ENCODE measurements at places on chromosomes 7 and 10.
A peak's percentile ranks its signal among the peaks of the same experiment; 100 is the strongest.

GRCh38 chr10:116899626-116900025, 50.3 kb downstream of the ENO4 start:
- DNase-seq: no peak

GRCh38 chr10:986881-987619, 1.2 kb upstream of the GTPBP4 start:
- no peak for DNase-seq

- DNase-seq: no peak
Measured at GRCh38 chr7:36734731-36735130, 10.4 kb upstream of the AOAH start.

DNA sequence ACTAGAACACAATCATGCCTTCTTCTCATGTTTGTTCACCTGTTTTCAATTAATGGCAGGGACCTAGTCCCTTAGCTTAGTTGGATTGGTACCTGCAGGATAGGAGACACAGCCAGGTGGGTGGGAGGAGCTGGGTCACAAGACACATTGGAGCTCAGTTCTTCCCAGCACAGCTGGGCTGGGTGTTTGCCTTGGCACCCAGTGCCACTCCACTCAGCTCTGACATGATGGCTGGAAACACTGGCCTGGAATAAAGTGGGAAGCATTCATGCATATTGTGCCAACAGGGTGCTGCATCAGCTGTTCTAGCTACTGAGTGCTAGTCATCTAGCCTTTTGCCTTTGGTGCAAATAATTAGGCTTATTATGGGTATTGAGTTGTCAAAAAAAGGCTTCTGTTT, 226.1 kb downstream of the PTEN start:
- DNase-seq: peak; percentile 67

GRCh38 chr10:74113546-74113945, 37.1 kb downstream of the AP3M1 start:
- DNase-seq: no peak

DNA sequence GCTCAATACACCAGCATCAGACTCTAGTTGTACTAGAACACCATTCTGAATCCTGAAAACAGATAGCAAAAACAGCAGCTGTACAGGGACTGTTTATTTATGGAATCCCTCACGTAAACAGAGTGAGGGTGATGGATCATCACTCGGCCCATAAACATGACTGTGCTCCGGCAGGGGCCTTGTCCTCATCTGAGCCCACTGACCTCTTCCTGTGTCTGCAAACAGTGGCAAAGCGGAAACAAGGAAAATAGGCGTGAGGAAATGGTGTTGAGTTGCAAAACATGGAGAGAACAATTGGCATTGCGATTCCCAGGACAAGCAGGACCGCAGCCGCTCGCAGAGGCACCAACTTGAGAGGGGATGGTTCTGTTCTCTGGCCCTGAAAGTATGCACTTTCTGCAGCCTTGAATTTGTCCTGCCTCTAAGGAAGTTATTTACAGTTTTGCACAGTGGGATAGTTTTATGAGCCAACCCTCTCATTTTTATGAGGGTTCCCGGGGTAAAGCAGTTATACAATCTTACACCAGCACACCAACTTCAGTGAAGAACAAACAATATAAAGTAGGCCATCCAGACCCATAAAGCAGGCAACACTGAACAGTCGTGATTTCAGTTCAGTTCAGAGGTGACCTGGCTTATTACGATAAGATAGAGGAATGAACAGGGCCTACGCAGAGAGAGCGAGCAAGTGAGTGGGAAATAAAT, 248.0 kb upstream of the FZD8 start:
- no peak for DNase-seq

DNA sequence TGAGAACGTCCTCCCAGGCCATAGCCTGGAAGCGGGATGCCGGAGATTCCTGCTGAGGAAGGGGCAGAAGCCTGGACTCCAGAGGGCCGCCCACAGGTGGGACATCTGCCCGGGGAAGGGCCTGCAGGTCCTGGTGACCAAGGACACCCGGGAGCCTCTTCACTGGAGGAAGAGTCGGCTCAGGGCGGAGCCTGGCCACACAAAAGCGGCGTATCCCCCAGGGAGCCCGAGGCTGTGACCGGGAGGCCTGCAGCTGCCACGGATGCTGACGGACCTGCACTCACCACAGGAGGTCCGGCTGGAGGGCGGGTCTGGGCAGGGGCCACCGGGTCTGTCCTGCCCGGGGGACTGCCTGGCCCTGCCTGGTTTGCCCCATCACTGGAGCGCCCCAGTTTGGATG, 15.5 kb upstream of the ADGRA1 start:
- peak; percentile 9 for DNase-seq

- no peak for DNase-seq
Measured at GRCh38 chr7:116591202-116592040, 66.6 kb downstream of the CAV1 start.
